ENCODE measurements at places on chromosomes 3 and 15.

DNA sequence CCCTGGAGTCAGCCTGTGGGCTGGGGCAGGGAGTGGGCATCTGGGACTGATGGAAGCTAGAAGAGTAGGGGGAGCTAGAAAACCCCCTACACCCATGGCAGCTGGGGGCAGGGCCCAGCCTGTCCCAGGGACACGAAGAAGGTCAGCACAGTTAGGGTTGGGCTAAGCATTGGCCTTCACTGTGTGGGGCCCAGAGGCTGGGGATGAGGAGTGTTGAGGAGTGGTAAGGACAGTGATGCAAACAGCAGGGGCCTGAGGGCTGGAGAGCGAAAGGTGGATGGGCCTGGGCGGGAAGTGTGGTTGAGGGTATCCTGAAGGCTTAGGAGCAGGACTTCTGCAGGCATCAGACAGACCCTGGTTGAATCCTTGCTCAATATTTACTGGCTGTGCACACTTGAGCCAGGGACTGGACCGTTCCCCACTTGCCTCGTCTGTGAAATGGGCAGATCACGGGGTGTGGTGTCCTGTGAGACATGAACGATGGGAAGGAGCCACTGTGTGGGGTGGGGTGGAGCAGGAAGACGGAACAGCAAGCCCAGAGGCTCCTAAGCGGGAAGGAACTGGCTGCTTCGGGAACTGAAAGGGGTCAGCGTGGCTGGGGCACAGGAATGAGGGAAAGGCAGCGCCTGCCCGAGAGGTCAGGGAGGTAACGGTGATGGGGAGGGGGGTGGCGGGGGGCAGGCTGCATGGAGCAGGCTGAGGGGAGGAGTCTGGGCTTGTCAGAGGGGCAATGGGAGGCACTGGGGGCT is 7.3 kb downstream of the PRKCD start:
- no peak for DNase-seq

DNA sequence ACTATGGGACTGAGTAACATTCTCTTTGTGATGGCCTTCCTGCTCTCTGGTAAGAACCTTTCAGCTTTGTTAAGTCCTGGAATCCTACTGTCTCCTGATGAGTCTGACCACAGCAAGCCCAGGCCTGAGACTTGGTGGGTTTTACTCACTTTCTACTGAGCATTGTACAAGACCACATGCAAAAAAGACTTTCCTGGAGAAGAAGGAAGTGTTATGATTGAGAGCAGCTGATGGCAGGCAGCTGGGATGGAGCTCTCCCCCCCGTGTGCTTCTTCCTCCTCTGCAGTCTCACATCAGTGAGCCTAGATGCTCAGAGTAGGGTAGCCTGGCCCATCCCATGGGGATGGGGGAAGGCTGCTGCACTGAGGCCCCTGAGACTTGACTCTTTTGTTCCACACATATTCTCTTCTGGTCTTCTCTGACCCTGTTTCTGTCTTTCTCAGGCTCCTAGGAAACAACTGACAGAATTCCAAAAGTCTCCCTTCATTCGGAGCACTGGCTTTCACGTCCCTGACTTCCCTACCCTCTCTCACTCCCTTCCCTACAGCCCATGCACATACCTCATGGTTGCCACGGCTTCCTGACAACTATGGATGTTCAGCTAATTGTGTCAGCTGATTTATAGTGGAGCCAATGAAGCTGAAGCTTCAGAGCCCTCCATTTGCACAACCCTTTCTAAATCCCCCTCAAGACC is 36.6 kb downstream of the CD86 start:
- no peak for DNase-seq

GRCh38 chr15:83673385-83673784 is 19.5 kb downstream of the ADAMTSL3 start:
- DNase-seq = no peak

DNA sequence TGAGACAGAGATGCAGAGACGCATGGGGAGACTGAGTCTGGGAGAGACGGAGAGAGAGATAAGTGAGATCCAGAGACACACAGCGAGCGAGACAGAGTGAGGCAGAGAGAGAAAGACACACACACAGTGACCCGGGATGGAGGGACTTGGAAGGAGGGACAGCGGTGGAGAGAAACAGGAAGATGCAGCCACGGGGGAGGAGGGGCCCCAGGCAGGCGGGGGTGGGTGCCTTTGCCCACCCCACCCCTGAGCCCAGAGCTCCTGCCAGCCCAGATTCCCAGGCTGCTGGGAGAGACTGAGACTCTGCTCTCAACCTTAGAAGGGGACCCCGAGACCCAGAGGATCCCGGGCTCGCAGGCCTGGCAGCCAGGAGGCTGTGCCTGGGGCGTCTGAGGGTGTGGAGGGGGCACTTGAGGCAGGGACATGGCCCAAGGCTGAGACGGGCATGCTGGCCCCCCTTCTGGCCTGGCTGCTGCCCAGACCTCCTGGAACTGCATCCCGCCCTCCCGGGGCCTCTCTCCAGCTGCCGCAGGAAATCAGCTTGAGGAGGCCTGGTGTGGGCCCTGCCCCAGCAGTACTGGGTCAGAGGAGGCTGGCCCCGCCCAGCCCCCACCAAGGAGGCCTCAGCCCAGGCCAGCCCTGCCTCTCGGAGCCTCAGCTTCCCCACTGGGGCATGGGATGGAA is 18.1 kb downstream of the H1-8 start:
- DNase-seq = peak; percentile 53

DNA sequence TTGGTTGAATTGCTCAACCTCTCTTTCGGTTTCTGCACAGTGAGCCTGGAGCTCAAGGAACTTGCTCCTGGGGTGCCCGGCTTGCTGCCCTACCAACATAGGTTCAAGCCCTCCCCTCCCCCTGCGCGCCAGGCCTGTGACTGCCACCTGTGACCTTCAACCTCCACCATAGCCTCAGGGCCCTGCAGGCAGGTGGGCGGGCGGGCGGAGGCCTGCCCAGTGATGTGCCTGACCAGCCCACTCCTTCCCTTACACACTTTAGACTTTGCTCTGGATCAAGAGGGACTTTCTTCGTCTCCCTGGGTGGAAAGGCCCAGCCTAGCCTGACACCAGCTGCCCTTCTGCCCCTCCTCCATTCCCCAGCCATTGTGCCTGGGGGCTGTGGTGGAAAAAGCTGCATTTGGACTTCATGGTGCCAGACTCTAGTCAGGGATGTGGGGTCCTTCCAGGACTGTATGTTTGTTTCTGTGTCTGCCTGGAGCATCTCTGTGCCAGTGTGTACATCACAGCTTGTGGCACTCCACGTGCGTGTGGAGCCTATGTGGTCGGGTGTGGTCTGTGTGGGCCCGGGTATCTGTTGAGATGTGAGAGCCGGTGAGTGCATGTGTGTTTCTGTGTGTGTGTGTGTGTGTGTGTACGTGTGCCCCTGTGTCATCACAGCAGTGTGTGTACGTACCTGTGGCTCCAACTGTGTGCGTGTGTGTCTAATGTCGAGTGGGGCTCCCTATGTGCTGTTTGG is 9.5 kb downstream of the PRKCD start:
- no peak for DNase-seq

GRCh38 chr15:69530991-69531664 is 78.5 kb downstream of the RPLP1 start:
- DNase-seq = no peak

DNA sequence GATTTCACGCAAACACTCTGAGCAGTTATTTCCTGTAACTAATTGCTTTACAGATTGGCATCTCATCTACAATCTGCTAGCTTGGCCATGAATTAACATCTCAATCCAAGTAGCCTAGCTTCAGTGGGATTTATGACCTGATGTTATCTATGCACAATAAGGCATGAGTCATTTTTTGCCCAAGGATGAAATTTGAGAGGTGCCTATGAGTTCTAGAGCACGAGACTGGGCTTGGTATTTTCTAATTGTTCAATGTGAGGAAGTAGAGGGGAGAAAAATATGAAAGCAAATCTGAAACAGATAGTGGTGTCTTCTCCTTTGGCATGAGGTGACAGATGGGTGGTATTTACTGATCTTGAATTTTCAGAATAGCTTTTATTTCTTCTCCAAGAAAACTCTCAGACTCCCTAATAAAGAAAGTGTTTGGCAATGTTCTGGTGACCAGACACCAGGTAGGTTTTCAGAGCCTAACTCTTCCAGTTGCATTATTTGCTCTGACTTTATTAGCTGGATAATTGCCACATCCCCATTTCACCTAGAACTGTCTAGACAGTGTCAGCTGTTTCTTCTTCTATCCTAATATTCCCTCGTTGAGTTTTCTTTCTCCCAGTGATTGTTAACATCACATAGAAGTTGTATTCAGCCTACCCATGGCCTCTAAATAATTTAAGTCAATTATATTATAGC is 301.0 kb upstream of the UMPS start:
- DNase-seq = no peak

- DNase-seq = no peak
Measured at GRCh38 chr3:67034371-67034770, 36.3 kb downstream of the KBTBD8 start.

- no peak for DNase-seq
Measured at GRCh38 chr15:29570948-29571791, 251.1 kb downstream of the TJP1 start.

DNA sequence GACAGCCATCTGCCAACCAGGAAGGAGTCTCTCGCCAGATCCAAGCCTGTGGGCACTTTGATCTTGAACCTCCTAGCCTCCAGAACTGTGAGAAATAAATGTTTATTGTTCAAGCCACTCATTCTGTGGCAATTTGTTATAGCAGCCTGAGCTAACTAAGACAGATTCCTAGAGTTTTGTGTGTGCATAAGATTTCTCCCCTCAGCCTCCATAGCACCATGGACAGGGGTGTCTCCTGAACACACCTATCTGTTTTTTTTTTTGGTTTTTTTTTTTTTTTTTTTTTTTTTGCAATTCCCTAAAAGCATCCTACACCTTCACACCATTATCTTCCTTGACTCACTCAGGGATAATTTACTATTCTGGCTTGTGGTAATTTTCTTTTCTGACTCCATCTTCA is 768.5 kb downstream of the NR2F2 start:
- no peak for DNase-seq

- no peak for DNase-seq
Measured at GRCh38 chr3:189570916-189571315, 60.3 kb upstream of the TP63 start.

DNA sequence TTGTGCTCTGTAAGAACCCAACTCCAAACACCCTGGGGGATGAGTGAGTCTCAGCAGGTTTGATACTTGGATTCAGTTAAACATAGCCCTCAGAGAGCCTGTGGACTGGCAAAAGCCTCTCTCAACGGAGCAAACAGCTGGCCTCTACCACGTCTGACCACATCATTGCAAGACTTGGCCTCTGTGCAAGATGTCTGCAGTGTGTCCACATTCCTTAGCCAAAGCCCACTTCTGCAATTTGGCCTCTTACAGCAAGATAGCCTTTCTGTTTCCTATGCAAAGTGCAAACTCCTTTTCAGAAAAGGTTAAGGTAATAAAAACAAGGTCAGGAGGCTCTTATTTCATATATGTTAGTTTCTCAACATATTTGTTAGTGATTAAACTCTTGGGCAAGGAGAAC is 27.9 kb downstream of the FBN1 start:
- DNase-seq = no peak

GRCh38 chr3:72797773-72798543 is 50.3 kb downstream of the SHQ1 start:
- DNase-seq = no peak

DNA sequence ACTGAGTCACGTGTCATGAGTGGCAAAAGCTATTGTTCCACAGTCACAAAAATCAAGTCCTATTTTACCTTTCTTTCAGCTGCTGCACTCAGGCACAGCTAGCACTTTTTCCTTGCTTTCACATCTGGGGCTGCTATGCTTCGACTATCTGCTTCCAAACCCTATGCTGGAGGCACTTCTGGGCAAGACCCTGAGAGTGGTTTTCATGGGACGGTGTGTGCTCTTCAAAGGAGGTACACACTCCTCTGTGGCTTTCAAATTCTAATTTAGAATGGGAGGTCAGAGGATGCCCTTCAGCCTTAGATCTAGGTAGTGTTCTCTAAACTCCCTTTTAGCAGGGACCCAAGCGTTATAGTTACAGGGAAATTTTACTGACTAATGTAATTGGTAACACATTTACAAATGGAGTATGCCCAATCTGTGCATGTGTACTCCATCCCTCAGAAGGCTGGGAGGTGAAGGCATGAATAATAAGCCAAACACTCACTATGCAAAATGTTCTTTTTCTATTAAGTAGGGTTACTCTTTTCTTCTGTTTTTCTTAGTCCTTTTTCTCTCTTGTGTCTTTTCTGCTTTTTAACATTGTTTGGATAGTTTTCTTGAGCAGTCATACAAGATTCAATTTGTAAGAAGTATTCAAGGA is 188.3 kb downstream of the LSAMP start:
- DNase-seq = no peak

GRCh38 chr15:70356919-70357318 is 259.2 kb upstream of the TLE3 start:
- no peak for DNase-seq

- no peak for DNase-seq
Measured at GRCh38 chr15:80536716-80537115, 132.5 kb downstream of the ARNT2 start.

GRCh38 chr3:94965867-94966475 is 903.1 kb downstream of the NSUN3 start:
- no peak for DNase-seq

DNA sequence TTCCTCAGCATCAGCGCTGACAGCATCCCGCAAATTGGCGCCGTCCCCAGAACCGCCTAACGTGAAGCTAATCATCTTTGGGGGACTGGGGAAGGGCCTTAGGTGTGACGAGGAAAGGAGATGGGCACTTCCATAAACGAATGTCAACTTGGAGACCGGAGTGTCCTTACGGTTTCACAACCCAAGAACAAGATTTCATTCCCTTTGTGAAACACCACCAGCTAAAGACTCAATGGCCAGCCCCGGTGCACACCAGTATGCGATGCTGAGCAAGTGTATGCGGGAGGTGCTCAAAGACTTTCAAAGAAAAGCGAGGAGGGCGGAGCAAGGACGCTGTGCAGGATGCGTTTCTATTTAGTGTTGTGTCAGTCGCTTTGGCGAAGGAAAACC is 759 bp upstream of the TTBK2 start:
- DNase-seq = no peak
